ENCODE measurements at places on chromosomes 11 and 22.

DNA sequence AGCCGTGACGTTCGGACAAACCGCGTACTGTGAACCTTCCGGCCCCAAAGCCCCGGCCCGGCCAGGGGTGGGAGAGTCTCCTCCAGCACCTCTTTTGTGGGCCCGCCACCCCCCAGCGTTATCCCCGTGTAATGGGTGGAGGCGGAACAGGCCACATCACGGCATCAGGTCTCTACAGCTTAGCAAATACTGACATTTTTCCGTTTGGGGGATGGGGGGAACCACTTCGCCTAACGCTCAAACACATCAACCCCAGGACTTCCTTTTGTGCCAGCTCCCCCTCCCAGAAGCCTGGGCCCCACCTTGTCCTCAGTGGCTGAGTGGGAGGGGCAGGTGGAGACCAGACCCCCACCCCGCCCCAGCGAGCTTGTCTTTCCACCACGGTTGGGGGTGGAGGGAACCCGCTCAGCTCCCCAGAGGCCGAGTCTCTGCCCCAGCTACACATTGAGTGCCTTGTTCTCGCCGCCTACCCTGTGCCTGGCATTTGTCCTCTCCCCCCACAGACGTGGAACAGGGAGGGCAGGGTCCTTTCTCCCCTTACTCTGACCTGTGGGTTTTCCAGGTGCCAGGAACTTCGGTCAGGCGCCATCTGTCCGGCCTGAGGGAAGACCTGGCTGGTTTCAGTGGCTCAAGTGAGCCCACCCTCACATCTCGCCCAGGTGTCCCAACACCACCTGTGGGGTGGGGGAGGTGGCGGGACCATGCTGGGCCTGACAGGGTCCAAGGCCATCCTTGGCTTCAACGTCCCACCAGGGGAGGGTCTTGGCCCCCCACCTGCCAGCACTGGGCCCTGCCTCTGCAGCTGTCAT is 29.6 kb downstream of the SBF1 start:
- DNase-seq, result no peak

DNA sequence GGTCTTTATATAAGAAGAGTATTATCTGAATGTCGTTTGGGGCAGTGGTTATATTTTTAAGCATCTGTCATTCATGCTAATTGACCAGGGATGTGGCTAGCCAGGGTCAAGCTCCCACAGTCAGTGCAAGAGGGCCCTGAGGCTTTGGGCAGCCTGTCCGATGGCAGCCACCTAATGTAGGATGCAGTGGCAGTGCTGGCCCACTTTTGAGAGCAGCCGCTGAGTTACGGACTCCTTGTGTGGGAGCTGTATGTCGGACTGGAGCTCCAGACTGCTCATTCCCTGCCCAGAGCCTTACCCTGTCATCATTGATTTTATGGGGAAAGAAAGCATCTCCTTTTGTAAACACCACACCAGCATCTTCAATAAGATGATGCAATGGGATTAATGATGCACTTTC is 99.5 kb downstream of the SYT9 start:
- DNase-seq, result no peak

- no peak for DNase-seq
Measured at GRCh38 chr22:43798492-43798891, 13.6 kb downstream of the EFCAB6 start.

GRCh38 chr11:78656984-78657383 is 82.3 kb upstream of the NARS2 start:
- no peak for DNase-seq

- DNase-seq, result no peak
Measured at GRCh38 chr11:57161351-57161750, 20.4 kb upstream of the LRRC55 start.

- DNase-seq, result no peak
Measured at GRCh38 chr11:127017482-127017881, 16.9 kb upstream of the KIRREL3 start.

DNA sequence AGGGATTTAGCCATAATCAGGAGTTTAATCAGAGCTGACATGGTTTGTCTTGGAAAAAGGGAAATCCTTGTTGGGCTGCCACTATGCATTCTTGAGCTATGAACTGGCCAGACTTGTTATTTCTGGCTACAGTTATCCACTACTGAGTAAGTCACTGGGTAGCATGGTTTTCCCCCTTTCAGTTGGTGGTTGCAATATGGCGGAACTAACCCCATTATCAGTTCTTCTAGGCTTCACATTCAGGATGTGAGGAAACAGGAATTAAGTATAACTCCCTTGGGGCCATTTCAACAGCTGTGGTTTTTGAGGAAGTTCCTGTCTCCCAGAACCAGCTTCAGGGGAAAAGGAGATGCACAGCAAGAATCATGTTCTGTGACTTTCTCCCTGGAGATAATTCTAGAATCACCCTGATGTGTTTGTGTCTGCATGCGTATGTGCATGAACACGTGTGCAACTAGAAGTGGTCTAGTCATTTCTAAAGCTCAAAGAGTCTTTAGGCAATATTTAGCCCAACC is 103.0 kb upstream of the CD44 start:
- no peak for DNase-seq

GRCh38 chr22:31244943-31245451 is 32.9 kb downstream of the LIMK2 start:
- DNase-seq, result no peak
